ENCODE measurements at places on chromosomes 11 and 22.

GRCh38 chr11:65429068-65429681, 6.6 kb downstream of the NEAT1 start:
- H3K27me3 ChIP-seq: no peaks in the 10 kb centered on the region
- peak overlapping the region; percentile 29 for H3K27ac ChIP-seq
- no peaks in the 10 kb centered on the region for H3K36me3 ChIP-seq
- H3K4me3 ChIP-seq: peak overlapping the region; percentile 41

- no peaks in the 10 kb centered on the region for H3K36me3 ChIP-seq
- no peak for DNase-seq
- H3K27me3 ChIP-seq: no peaks in the 10 kb centered on the region
- no peak overlapping the region for H3K4me3 ChIP-seq
Observed at GRCh38 chr11:85167038-85167437, 460.1 kb downstream of the DLG2 start.

- H3K27ac ChIP-seq: no peak overlapping the region
- peaks cover 3% of the 10 kb centered on the region for H3K27me3 ChIP-seq
- H3K36me3 ChIP-seq: no peaks in the 10 kb centered on the region
- no peak overlapping the region for H3K4me3 ChIP-seq
- no peaks in the 10 kb centered on the region for H3K4me1 ChIP-seq
Observed at GRCh38 chr11:122843281-122844141, 5.2 kb downstream of the CRTAM start.

- H3K27ac ChIP-seq: no peak overlapping the region
- DNase-seq: no peak
Observed at GRCh38 chr11:102472127-102472526, 19.6 kb upstream of the TMEM123 start.

- H3K36me3 ChIP-seq: peaks cover 7% of the 10 kb centered on the region
- no peak for DNase-seq
- H3K4me1 ChIP-seq: peaks cover 80% of the 10 kb centered on the region
- no peak overlapping the region for H3K4me3 ChIP-seq
Observed at GRCh38 chr11:12809864-12810567, 135.8 kb downstream of the TEAD1 start.

DNA sequence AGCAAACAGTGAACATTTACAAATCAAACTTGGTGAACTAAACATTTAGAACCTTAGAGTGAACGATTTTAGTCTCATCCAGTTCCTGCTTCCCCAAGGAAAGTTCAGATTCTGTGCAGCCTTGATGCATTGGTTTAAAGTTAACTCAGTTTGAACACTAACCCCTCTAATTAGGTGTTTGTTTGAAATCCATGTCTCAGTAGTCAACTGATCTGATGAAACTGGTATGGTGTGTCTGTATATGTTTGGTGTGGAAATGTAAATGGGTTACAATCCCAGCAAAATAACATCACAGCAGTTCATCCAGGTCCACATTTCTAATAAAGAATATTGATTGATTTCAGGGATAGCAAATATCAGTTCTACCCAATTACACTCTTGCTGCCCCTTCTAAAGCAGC, 532.0 kb downstream of the NTM start:
- peaks cover 40% of the 10 kb centered on the region for H3K27me3 ChIP-seq
- no peaks in the 10 kb centered on the region for H3K36me3 ChIP-seq
- peaks cover 10% of the 10 kb centered on the region for H3K4me1 ChIP-seq
- H3K4me3 ChIP-seq: no peak overlapping the region
- DNase-seq: no peak

DNA sequence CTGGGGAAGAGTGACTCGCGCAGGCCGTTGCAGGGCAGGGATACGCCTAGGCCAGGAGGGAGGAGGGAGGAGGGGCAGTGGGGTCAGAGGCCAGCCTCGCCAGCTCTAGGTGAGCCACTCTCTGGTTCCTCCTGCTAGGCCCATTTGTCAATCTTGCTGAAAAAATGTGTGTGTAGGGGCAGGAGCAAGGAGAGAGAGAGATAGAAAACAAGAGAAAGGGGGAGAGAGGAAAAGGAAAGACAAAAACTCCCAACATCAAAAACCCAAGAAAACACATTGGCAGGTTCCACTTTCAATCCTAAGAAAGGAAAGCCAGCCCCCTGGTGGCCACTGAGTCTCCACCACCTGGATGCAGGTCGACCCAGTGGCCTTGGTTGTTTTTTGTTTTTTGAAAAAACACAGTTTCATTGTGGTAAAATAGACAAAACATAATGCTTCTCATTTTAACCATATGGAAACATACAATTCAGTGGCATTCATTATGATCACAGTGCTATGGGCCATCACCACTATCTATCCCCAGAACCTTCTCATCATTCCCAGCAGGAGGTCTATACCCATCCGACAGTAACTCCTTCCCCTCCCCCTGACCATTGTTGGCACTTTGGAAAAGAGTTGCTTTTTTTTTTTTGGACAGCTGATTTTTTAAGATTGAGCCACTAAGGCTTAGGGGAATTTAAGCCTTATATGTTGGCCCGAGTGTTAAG, 10.9 kb downstream of the OMP start:
- no peak overlapping the region for H3K27ac ChIP-seq
- H3K36me3 ChIP-seq: no peaks in the 10 kb centered on the region
- DNase-seq: peak; percentile 56
- H3K27me3 ChIP-seq: peaks cover 2% of the 10 kb centered on the region

DNA sequence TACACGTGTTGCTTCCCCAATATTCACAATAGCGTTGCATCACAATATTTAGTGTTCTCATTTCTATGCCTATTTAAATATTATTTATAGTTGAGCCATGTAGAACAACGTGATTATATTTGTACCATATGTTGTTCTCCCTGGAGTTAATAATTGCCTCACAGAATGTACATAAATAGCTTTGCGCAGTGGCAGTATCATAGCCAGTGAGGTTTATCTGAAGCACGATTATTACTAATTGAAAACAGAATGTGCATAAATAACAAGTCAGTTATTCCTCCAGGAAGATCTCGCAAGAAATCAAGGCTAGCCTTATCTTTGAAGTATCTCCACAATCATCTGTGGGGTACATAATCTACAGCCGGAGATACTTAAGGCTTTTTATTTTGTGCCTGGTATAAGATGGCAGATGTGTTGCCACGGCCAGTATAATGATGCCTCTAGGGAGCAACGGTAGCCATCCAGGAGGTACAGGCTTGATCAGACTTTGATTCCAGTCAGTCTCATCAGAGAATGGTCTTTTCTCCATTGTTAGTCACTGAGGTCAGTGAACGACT, 197.5 kb downstream of the MSANTD4 start:
- H3K27ac ChIP-seq: no peak overlapping the region
- H3K27me3 ChIP-seq: no peaks in the 10 kb centered on the region
- H3K4me3 ChIP-seq: no peak overlapping the region

DNA sequence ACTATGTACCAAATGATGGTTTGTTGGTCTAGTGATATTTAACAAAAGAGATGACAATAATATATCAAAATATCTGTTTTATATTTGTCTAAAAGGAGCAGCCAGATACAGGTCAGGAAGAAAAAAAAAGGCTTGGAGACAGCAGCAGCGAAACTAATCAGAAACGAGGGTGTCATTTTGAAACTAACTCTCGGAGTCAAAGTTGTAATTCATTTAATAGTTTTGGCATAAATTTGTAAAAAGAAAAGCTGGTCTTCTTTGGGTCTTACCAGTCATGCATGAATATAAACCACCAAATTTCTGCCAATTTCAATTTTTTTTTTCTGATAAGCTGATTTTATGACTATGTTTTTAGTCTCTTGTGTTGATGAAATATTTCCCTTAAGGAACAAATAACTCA, 25.5 kb downstream of the NPAT start:
- peaks cover 11% of the 10 kb centered on the region for H3K4me1 ChIP-seq
- DNase-seq: no peak
- no peaks in the 10 kb centered on the region for H3K27me3 ChIP-seq
- no peak overlapping the region for H3K4me3 ChIP-seq

GRCh38 chr11:44944181-44944852, 6.4 kb downstream of the TP53I11 start:
- H3K27me3 ChIP-seq: no peaks in the 10 kb centered on the region
- H3K4me3 ChIP-seq: no peak overlapping the region
- no peak for DNase-seq

- no peak overlapping the region for H3K4me3 ChIP-seq
- no peak overlapping the region for H3K27ac ChIP-seq
- H3K4me1 ChIP-seq: peaks cover 17% of the 10 kb centered on the region
- no peak for DNase-seq
- H3K36me3 ChIP-seq: no peaks in the 10 kb centered on the region
- H3K27me3 ChIP-seq: peaks cover 20% of the 10 kb centered on the region
Observed at GRCh38 chr11:119567688-119568582, 145.0 kb upstream of the THY1 start.

DNA sequence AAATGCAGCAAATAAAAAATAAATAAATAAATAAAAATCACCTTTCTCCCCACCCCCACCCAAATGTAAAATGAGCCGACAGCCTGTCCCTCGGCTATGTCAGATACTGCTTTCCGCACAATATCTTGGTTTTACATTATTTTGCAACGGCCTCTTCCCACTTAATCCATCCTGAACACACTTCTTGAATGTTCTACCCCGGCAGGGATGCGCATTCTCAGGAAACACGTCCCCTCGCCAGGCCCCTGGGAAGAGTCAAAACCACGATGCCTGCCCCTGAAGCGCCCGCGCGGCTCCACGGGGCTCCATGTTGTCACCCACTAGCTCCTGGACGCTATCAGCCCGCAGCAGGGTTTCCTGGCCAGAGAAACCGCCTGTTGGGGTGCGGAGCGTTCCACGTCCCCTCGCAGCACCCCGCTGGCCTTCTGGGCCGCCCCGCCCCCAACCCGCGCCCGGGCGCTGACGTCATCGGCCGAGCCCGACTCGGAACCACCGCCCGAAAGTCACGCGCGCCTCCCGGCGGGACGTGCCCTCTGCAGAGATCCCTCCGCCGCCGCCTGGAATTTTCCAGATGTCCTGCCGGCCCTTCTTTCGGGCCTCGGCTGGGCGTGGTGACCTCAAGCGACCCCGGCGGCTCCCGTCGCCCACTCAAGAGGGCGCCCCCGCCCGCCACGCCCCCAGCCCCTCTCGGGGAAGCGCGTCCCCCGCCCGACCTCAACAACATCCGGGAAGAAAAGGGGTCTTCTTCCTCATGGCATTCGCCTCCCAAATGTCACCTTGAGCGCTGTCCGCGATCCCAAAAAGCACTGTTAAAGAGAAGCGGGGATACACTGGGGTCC, 585 bp upstream of the NEAT1 start:
- H3K4me1 ChIP-seq: peaks cover 95% of the 10 kb centered on the region
- peak overlapping the region; percentile 100 for H3K27ac ChIP-seq
- H3K36me3 ChIP-seq: no peaks in the 10 kb centered on the region
- no peaks in the 10 kb centered on the region for H3K27me3 ChIP-seq
- DNase-seq: peak; percentile 97
- peak overlapping the region; percentile 95 for H3K4me3 ChIP-seq

DNA sequence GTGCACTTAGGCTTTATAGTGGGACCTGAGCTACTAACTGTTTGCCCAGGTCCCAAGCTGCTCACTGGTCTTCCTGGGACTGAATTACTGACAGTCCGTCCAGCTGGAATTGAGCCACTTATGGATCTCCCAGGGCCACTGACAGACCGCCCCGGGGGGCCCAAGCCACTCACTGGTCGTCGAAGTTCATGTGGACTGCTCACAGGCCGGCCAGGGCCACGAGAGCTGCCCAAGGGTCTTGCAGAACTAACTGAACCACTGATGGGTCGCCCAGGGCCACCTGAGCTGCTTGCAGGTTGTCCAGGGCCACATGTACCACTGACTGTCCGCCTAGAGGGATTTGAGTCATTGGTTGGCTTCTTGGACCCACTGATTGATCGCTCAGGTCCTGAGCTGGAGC, 15.1 kb downstream of the MISFA start:
- peaks cover 22% of the 10 kb centered on the region for H3K36me3 ChIP-seq
- H3K27me3 ChIP-seq: no peaks in the 10 kb centered on the region
- DNase-seq: no peak
- H3K27ac ChIP-seq: no peak overlapping the region
- no peaks in the 10 kb centered on the region for H3K4me1 ChIP-seq

DNA sequence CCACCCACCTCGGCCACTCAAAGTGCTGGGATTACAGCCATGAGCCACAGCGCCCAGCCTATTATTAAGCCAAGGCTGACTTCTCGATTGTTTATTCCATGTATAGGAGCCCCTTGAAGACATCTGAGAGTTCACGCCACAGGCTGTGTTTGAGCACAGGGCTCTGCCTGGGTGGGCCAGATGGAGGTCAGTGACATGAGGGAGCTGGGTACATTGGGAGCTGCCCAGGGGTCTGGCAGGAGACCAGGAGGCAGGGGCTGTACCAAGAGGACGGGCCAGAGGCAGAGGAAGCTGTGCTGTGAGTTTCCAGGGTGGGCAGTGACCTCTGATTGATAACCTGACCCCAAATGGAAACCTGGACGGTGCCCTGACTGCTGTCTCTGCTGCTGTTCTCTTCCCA, 5.4 kb downstream of the LMF2 start:
- H3K36me3 ChIP-seq: no peaks in the 10 kb centered on the region
- H3K4me1 ChIP-seq: peaks cover 16% of the 10 kb centered on the region
- H3K27ac ChIP-seq: no peak overlapping the region

DNA sequence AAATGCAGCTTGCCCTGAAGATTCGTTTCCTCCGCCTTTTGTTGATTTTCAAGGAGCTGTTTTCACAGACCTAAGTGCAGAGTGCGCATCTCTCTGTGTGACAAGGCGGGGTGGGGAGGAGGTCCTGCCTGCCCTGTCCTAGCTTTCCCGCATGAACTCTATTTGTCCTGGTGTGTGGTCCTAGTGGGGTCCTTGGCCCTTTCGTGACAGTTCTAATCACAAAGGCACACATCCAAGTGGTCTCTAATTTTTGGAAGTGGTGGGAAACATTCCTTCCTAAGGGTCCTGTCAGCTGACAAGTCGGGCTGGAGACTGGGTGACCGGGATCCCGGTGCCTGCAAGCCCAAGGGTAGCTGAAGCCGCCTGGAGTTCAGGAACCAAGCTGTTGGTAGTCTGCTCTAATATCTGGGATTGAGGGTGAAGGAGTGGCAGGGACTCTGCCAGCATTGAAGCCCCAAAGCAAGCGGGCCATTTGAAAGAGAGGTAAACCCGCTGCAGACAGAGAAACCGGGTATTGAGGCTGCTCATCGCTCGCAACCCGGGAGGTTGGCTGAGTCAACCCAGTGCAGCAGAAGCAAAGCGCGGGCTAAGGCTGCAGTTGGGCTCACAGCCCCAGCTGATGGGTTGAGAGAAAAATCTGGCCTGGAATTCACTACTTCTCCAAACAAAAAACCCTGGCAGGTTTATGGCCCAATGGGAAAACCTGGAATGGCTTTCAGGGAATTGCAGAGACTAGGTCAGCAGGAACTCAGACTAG, 28.1 kb upstream of the FBXO3 start:
- peak overlapping the region; percentile 81 for H3K4me3 ChIP-seq
- peak; percentile 71 for DNase-seq
- H3K36me3 ChIP-seq: no peaks in the 10 kb centered on the region
- H3K27ac ChIP-seq: no peak overlapping the region
- peaks cover 18% of the 10 kb centered on the region for H3K4me1 ChIP-seq
